ENCODE measurements at places on chromosomes 5 and 9. TPM values are rescaled to one million over a fixed set of nuclear protein-coding genes. Genes with fewer than 3 reads are reported as not detected.

The CCDC192 gene
- total RNA-seq, result not detected

The STK10 gene
- 33.6 TPM for total RNA-seq

The DMRTA1 gene
- 1.9 TPM for total RNA-seq

DNA sequence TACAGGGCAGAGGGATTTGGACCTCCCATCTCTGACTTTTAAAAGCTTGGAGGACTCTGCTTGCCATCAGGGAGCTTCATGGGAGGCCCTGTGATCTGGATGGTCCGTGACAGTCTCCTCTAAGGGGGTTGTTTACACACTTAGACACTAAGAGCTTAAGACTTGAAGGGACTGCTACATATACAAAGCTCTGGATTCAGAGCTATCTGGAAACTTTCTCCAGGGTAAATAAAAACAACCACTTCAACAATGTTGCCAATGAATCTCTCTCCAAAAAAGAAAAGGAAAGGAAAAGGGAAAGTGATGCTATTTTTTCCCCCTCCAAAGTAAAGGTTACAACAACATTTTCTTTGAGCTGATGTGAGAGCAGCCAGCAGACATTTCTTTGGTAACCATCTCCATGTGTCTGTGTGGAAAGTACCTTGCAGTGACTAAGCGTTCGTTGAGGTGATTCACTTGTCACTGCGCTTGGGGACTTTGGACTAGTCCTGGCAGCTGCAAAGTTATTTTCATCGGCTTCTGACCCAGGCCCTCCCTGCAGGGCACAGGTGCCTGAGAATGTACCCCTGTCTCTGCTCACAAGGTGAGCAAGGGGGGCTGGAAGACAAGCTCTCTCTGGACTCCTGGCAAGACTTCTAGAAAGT is 262.1 kb upstream of the KLF4 start:
- H3K4me3 ChIP-seq, result no peak overlapping the region
- no peak for DNase-seq
- peaks cover 46% of the 10 kb centered on the region for H3K4me1 ChIP-seq
- H3K27ac ChIP-seq, result peak overlapping the region; percentile 72
- H3K36me3 ChIP-seq, result no peaks in the 10 kb centered on the region

GRCh38 chr5:19322716-19323485 is 665.1 kb downstream of the CDH18 start:
- H3K36me3 ChIP-seq, result no peaks in the 10 kb centered on the region
- no peak for DNase-seq
- no peak overlapping the region for H3K27ac ChIP-seq
- H3K27me3 ChIP-seq, result no peaks in the 10 kb centered on the region

DNA sequence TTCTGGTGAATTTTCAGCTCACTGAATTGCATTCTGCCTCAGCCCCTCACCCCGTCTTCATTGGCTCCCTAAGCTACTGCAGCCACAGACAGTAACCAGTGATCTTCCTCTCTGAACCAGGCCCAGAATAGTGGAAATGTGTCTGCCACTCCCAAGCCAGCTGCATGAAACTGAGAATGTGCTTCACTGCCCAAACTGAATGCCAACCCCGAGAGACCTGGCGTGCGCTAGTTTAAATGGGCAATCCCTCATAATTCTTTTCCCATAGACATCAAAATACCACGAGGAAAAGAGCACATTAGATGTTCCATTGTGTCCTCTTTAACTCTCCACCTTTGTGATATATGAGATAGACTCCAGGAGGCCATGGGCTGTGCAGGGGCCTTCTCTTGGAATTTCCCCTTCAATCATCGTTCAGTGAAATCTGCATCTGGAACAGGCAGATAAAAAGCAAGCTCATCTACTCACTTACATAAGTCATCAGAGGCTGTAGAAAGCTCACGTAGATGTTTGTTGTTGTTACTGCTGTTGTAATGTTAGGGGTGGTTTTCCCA is 320.2 kb downstream of the NFIB start:
- no peaks in the 10 kb centered on the region for H3K4me1 ChIP-seq
- no peaks in the 10 kb centered on the region for H3K27me3 ChIP-seq
- H3K36me3 ChIP-seq, result no peaks in the 10 kb centered on the region
- H3K4me3 ChIP-seq, result no peak overlapping the region

The PCDHGA10 gene
- 5.2 TPM for total RNA-seq

- DNase-seq, result no peak
- H3K4me1 ChIP-seq, result peaks cover 4% of the 10 kb centered on the region
- H3K27me3 ChIP-seq, result no peaks in the 10 kb centered on the region
- peak overlapping the region; percentile 74 for H3K4me3 ChIP-seq
Measured at GRCh38 chr5:137753691-137754187, 424 bp downstream of the HNRNPA0 start.

DNA sequence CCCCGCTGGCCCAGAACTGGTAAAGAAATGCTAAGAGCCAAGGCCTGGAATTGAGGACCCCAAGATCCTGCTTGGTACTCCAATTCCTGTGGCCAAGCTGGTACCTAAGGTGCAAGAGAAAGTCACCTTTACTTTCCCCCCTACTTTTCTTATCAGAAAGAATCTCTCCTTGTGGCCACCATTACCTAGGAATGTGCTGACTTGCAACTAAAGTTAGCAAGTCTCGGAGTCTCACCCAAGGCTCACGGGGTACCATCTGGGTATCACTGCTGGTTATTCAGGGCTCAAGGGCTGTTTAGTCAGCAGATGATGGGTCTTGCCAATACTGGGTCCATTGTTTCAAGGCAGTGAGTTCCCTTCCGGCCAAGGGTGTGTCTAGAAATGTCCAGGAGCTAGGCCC is 270.2 kb downstream of the KDM4C start:
- no peak overlapping the region for H3K27ac ChIP-seq
- no peak overlapping the region for H3K4me3 ChIP-seq
- no peak for DNase-seq
- H3K27me3 ChIP-seq, result no peaks in the 10 kb centered on the region

- no peaks in the 10 kb centered on the region for H3K27me3 ChIP-seq
- peak overlapping the region; percentile 46 for H3K27ac ChIP-seq
- peaks cover 4% of the 10 kb centered on the region for H3K4me1 ChIP-seq
- H3K36me3 ChIP-seq, result no peaks in the 10 kb centered on the region
- peak; percentile 87 for DNase-seq
Measured at GRCh38 chr9:16521868-16522411, 348.5 kb downstream of the BNC2 start.

GRCh38 chr9:114521846-114522245 is 16.6 kb upstream of the WHRN start:
- peaks cover 26% of the 10 kb centered on the region for H3K27me3 ChIP-seq
- no peaks in the 10 kb centered on the region for H3K36me3 ChIP-seq
- DNase-seq, result no peak
- no peak overlapping the region for H3K4me3 ChIP-seq
- H3K4me1 ChIP-seq, result no peaks in the 10 kb centered on the region

GRCh38 chr5:20157089-20157488 is 169.1 kb upstream of the CDH18 start:
- no peak for DNase-seq
- H3K36me3 ChIP-seq, result no peaks in the 10 kb centered on the region
- H3K4me3 ChIP-seq, result no peak overlapping the region
- no peaks in the 10 kb centered on the region for H3K4me1 ChIP-seq
- no peaks in the 10 kb centered on the region for H3K27me3 ChIP-seq
- H3K27ac ChIP-seq, result no peak overlapping the region

DNA sequence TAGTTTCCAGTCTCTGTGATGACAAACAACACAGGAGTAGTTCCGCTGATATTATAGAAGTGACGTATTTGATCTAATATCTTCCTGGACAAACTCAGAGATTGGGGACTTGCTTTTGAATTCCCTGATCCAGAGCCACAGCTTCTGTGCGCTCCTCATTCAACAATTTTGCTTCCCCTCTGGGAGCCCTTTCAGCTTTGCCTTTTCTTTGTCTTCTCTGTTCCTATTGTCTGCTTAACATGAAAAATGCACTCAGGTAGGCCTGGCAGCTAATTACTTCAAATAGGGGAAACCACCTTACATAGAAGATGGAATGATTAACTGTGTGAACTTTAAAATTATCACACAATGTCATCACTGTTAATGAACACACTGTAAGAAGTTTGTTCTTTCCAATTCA is 192.9 kb downstream of the EPB41L4A start:
- no peak overlapping the region for H3K27ac ChIP-seq
- H3K36me3 ChIP-seq, result no peaks in the 10 kb centered on the region
- H3K4me1 ChIP-seq, result peaks cover 7% of the 10 kb centered on the region
- no peaks in the 10 kb centered on the region for H3K27me3 ChIP-seq
- H3K4me3 ChIP-seq, result no peak overlapping the region
- no peak for DNase-seq

- peak overlapping the region; percentile 57 for H3K4me3 ChIP-seq
- no peak overlapping the region for H3K27ac ChIP-seq
- peaks cover 5% of the 10 kb centered on the region for H3K4me1 ChIP-seq
- no peaks in the 10 kb centered on the region for H3K27me3 ChIP-seq
- DNase-seq, result no peak
- H3K36me3 ChIP-seq, result no peaks in the 10 kb centered on the region
Measured at GRCh38 chr5:61626639-61627282, 294.7 kb downstream of the ZSWIM6 start.

DNA sequence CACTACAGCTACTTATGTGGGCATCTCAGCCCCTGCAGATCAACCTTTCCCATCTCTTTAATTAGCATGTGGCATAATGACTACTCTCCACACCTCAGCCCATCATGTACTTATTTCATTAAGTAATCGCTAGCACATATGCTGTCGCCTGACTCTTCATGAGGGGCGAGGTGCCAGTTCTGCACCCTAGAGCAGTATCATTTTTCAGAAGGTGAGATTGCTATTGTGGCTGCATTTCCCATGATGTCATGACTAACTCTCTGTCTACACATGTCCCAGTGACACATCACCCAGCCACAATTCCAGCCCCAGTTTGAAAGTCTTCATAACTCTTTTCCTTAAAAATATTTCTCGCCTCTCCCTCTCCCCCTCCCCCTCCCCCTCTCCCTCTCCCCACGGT is 7.6 kb upstream of the F2RL1 start:
- no peaks in the 10 kb centered on the region for H3K36me3 ChIP-seq
- H3K4me1 ChIP-seq, result no peaks in the 10 kb centered on the region
- no peak overlapping the region for H3K27ac ChIP-seq

The SLC35D2 gene
- total RNA-seq, result 24.8 TPM

The ADGRD2 gene
- total RNA-seq, result not detected

The MAML1 gene
- total RNA-seq, result 23.8 TPM

- H3K4me1 ChIP-seq, result no peaks in the 10 kb centered on the region
- DNase-seq, result no peak
- H3K4me3 ChIP-seq, result no peak overlapping the region
- no peaks in the 10 kb centered on the region for H3K27me3 ChIP-seq
Measured at GRCh38 chr5:122985006-122985700, 51.4 kb downstream of the PPIC start.

- no peak for DNase-seq
- H3K4me3 ChIP-seq, result no peak overlapping the region
- H3K4me1 ChIP-seq, result no peaks in the 10 kb centered on the region
- H3K36me3 ChIP-seq, result no peaks in the 10 kb centered on the region
- H3K27me3 ChIP-seq, result no peaks in the 10 kb centered on the region
Measured at GRCh38 chr9:134314039-134314949, 12.0 kb upstream of the RXRA start.

GRCh38 chr5:138985256-138985655 is 110.1 kb upstream of the LRRTM2 start:
- H3K4me1 ChIP-seq, result no peaks in the 10 kb centered on the region
- H3K4me3 ChIP-seq, result no peak overlapping the region
- no peak for DNase-seq
- H3K36me3 ChIP-seq, result no peaks in the 10 kb centered on the region
- no peaks in the 10 kb centered on the region for H3K27me3 ChIP-seq

DNA sequence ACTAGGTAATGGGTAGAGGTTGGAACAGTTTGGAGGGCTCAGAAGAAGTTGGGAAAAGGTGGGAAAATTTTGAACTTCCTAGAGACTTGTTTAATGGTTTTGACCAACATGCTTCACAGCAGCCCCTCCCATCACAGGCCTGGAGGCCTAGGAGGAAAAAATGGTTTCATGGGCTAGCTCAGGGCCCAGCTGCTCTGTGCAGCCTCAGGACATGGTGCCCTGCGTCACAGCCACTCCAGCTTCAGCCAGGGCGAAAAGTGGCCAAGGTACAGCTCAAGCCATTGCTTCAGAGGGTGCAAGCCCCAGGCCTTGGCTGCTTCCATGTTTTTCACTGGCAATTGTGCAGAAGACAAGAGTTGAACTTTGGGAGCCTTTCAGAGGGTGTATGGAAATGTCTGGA is 453.7 kb downstream of the LRRC70 start:
- H3K4me3 ChIP-seq, result no peak overlapping the region
- no peak for DNase-seq
- no peaks in the 10 kb centered on the region for H3K36me3 ChIP-seq
- no peak overlapping the region for H3K27ac ChIP-seq

- H3K36me3 ChIP-seq, result no peaks in the 10 kb centered on the region
- H3K4me1 ChIP-seq, result no peaks in the 10 kb centered on the region
- DNase-seq, result no peak
- no peak overlapping the region for H3K4me3 ChIP-seq
- no peaks in the 10 kb centered on the region for H3K27me3 ChIP-seq
Measured at GRCh38 chr5:176714067-176714466, 66.8 kb downstream of the TSPAN17 start.

- no peaks in the 10 kb centered on the region for H3K36me3 ChIP-seq
- no peaks in the 10 kb centered on the region for H3K4me1 ChIP-seq
- H3K4me3 ChIP-seq, result no peak overlapping the region
- no peak overlapping the region for H3K27ac ChIP-seq
- no peak for DNase-seq
Measured at GRCh38 chr9:20135119-20135697, 346.4 kb upstream of the SLC24A2 start.

The TAF7 gene
- 53.2 TPM for total RNA-seq

- no peak for DNase-seq
- no peaks in the 10 kb centered on the region for H3K36me3 ChIP-seq
- no peak overlapping the region for H3K27ac ChIP-seq
- H3K4me1 ChIP-seq, result no peaks in the 10 kb centered on the region
Measured at GRCh38 chr9:100466171-100466828, 6.6 kb upstream of the TMEFF1 start.

- no peak overlapping the region for H3K27ac ChIP-seq
- H3K4me3 ChIP-seq, result no peak overlapping the region
- DNase-seq, result no peak
- no peaks in the 10 kb centered on the region for H3K27me3 ChIP-seq
Measured at GRCh38 chr5:179325296-179326031, 19.8 kb downstream of the ADAMTS2 start.

GRCh38 chr5:89583534-89583933 is 700.5 kb upstream of the MEF2C start:
- no peak for DNase-seq
- no peaks in the 10 kb centered on the region for H3K4me1 ChIP-seq
- no peak overlapping the region for H3K27ac ChIP-seq
- H3K27me3 ChIP-seq, result no peaks in the 10 kb centered on the region
- no peaks in the 10 kb centered on the region for H3K36me3 ChIP-seq
- no peak overlapping the region for H3K4me3 ChIP-seq

- H3K4me1 ChIP-seq, result no peaks in the 10 kb centered on the region
- H3K36me3 ChIP-seq, result no peaks in the 10 kb centered on the region
- H3K27me3 ChIP-seq, result no peaks in the 10 kb centered on the region
- H3K27ac ChIP-seq, result no peak overlapping the region
- H3K4me3 ChIP-seq, result no peak overlapping the region
Measured at GRCh38 chr9:31103836-31104235, 1280.6 kb upstream of the ACO1 start.

The PCDHA1 gene
- not detected for total RNA-seq

The KIAA1958 gene
- 10.5 TPM for total RNA-seq

- H3K4me3 ChIP-seq, result no peak overlapping the region
- no peaks in the 10 kb centered on the region for H3K4me1 ChIP-seq
- DNase-seq, result no peak
- H3K27ac ChIP-seq, result no peak overlapping the region
- no peaks in the 10 kb centered on the region for H3K27me3 ChIP-seq
- H3K36me3 ChIP-seq, result peaks cover 22% of the 10 kb centered on the region
Measured at GRCh38 chr5:143037071-143037470, 266.9 kb downstream of the ARHGAP26 start.
